Activated CD8-positive, alpha-beta memory T cell treated with anti-CD3 and anti-CD28 coated beads for 4 hours (primary cell): ENCODE measurements at places on chromosomes 16 and 17.

DNA sequence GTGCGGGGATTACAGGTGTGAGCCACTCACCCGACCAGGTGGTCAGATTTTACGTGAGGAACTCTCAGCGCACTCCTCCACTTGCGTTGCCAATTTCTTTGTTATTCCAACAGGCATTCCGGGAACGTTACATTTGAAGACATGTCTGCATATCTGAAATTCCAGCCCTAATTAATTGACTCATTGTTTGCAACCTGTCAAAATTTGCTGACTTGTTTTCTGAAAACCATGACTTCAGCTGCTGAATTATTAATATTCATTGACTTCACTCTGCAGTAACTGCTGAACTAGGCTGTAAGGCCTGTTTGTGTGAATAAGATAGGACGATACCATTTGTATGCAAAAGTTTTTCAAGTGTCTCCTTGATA lies 16.6 kb downstream of the G6PC1 start:
- DNase-seq: no peak

- no peak for DNase-seq
These were observed 2.7 kb downstream of the CDK5R1 start for GRCh38 chr17:32489320-32490100.

DNA sequence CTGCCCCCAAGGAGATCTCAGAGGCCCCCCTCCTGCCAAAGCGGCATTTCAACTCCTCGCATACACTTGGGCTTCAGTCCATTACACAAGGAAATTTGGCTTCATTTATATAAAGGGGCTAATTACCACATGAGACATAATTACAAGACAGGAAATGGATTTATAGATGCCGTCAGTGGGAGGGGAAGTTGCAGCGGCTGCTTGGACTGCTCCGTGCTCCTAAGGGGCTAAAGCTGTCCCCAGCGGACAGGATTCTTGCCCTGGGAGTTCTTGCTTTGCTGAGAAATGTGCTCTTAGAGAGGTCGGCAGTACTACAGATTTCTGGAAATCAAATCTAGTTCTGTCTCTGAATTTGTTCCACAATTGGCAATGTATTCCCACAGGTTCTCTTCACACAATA lies 57.2 kb upstream of the NLK start:
- no peak for DNase-seq

DNA sequence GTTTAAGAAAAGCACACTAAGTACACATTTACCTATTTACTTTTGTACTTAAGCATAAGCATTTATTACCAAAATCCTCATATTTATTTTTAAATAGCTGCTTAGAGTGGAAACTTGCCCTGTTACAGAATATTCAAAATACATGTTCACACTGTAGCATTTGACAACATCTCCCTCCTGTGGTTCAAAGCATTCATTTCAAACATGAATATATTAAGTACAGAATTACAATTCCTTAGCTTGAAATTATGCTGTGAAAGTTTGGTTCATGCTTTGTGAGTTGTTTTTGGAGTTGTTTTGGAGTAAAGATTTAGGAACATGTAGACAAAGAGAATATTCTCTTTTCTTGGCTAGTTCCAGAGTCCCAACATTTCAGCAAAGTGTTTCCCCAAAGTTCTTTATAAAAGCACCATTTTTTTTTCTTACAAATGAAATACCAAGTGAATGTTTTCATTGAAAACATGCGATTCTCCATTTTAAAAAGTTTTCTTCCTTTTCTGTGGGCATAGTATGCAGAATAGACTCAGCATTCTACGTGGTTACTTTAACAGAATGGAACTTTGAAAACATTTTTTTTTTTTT lies 33.2 kb downstream of the TUBD1 start:
- DNase-seq: no peak

- no peak for DNase-seq
These were observed 157.7 kb downstream of the CMIP start for GRCh38 chr16:81602256-81602776.

DNA sequence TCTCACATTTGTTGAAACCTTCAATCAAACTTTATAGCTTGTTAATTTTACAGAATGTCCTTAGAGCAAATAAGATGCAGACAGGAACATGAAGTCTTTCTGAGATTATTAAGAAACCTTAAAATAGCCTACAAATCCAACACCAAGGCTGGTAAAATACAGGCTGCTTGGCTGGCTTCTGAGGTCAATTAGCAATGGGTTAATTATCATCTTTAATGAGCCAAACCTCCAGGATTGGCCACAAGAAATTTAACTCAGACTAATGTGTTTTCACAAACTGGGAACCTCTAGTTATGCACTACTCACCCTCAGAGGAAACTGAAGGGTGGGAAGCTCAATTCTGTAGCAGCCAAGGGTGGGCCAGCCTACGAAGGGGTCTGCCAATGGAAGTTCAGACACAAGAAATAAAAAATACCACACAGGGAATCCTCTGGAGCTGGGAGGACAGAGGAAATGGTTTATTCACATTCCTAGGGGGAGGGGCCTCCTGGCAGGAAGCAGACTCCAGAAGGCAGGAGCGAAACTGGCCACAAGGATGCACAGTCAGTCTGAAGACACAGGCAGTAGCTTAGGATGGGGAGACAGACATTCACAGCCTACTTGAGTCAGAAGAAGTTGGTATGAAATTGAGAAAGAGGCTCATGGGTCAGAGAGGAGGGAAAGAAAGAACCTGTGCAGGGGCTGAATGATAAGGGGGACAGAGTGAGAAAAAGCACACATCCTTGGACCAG lies 36.1 kb downstream of the HIC1 start:
- DNase-seq: no peak

DNA sequence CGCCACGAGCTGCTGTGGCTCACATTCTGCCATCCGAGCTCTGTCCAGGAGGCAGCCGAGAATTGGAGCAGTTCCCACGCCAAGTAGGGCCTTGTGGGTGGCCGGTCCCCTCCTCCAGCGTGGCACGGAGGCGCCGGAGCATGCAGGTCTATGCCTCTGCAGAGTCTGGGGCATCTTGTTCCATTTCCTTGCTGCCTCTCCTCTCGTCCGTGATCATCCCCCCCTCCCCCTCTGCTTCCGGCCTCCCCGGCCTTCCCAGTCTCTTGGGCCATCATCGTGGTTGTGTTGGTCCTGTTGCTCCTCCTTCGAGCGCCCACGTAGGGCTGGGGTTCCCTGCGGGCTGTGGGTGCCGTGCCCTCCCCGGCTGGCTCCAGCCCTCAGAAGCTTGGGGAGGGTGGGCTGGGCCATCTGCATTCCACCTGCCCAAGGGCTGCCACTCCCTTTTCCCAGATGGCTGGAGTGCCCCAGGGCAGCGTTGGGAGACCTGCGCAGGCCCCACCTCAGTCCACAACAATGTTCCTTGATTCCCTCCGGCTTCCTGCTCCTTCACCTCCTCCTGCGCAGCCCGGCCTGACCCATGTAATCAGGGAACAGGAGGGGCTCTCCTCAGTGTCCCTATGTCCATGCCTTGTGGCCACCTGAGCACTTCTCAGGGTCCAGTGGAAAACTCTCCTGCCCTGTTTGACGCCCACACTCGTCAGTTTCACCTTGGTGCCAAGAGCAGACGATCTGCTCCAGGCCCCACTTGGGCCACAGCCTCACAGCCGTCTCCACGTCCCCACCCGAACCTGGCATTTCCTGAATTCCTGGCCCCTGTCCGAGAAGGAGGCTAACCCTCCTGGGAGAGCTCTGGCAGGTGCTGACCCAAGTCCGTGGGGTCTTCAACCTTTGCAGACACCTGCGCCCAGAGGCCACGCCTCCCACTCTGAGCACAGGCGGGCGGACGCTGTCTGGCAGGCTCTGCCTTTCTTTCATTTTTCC lies 37.1 kb downstream of the BAIAP2 start:
- DNase-seq: no peak

DNA sequence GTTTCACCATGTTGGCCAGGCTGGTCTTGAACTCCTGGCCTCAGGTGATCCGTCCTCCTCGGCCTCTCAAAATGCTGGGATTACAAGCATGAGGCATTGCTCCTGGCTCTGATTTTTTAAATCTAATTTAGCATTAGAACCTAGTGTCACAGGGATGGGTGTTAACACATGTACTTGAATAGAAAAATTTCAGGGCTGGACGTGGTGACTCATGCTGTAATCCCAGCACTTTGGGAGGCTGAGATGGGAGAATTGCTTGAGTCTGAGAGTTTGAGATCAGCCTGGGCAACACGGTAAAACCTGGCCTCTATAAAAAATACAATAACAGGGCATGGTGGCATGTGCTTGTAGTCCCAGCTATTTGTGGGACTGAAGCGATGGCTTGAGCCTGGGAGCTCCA lies 6.0 kb upstream of the RNF135 start:
- no peak for DNase-seq

DNA sequence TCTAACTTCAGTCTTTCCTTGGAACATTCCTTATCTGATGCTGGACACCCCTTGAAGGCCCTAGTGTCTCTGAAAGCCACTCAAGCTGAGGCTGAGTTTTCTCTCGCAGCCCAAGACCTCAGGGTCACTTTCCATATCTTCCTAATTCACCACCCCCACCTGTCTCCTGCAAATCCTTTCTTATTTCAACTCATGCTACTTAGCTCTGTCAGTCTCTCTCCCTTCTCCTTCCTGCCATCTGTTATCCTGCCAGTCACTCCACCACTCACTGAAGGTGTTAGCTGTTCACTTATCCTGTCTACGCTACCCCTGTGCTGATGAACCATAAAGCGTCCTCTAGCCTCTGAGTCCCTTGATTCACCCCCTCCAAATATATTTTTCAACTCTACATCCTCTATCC lies 143.9 kb upstream of the SHISA6 start:
- no peak for DNase-seq

- DNase-seq: no peak
These were observed 109.9 kb downstream of the GNAO1 start for GRCh38 chr16:56300891-56301850.

GRCh38 chr17:49577650-49577934 lies 1.9 kb downstream of the NXPH3 start:
- DNase-seq: no peak

GRCh38 chr17:325270-326009 lies 27.2 kb downstream of the RPH3AL start:
- no peak for DNase-seq

DNA sequence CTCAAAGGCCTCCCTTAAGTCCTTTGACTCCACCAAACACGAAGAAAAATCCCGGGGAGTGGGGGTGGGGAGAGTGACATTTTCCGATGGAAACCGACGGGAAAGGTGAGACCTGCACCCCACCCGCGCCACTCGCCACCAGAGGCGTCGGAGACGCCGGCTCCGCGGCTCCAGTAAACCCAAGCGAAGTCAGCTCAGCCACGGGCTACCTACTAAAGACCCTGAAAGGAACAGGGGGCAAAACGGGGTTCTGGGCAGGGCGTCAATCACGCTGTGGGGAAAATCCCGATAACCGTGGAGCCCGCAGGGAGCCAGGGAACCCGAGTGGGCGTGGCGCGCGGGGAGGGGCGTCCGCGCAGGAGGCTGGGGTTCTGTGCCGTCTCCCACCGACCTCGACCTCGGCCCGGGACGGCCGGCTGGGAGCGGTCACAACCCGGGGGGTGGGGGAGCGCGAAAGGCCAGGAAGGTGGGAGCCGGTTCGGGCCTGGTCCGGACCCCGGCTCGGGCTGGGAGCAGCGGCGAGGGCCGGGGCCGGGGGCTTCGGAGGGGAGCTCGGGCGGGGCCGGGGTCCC lies 565 bp downstream of the WDR45B start:
- DNase-seq: peak; percentile 18

- no peak for DNase-seq
These were observed 30.7 kb upstream of the FOXJ1 start for GRCh38 chr17:76171706-76172105.

DNA sequence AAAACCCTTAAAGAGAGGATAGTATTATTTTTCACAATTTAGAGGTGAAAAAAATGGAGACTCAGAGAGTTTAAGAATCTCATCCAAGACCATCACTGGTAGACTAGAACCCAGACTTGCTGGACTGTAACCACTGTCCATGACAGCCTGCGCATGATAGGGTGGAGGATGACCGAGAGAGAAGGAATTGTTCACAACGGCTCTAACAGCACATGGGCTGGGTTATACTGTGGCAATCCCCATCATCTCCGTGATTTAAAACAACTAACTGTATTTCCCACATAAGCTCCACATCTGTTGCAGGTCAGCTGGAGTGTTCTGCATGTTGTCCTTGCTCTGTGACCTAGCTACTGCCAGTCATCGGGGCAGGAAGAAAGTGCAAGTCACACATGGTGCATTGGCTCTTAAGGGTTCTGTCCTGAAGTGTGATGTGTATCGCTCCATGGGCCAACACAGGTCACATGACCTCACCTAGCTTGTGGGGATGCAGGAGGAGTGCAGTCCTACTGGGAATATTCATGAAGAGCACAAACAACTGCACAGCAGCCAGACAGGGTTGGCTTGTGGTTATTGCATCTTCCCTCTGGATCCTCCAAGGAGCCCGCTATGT lies 131.2 kb upstream of the MPHOSPH6 start:
- DNase-seq: no peak

DNA sequence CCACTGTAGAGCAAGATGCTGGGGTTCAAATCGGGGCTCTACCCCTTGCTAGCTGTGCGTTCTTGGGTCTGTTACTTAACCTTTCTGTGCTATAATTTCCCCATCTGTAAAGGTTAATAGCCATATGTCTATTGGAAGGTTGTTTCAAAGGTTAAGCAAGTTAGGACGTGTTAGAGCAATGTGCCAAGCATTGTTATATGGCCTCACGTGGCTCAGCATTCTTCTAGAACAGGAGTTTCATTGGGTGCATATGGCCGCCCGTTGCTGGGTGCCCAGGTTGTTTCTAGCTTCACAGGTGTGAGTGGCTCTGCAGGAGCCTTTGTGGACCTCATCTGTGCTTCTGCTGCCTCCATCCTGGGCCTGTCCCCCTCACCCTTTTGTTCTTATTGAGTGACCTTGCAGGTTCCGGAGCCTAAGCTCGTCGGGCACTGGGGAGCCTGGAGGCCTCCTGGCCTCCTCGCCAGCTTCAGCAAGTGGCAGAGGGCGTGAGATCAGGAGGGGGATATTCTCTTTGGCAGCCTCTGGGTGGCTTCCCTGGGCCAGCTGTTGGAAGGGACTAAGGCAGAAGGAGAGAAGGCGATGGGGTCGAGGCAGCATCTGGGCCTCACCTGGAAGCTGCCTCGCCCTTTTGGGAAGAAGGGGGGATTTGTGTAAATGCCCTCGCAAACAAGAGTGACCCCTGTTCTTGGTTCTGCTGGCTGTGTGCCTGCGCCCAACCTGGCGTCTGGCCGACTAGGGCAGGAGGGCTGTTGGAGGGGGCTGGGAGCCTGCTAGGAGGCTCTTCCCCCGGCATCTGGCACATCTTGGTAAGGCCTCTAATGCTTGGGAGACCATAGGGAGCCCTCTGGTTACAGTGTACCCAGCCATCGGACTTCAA lies 80.2 kb upstream of the CIBAR2 start:
- DNase-seq: no peak

- no peak for DNase-seq
These were observed 8.1 kb upstream of the CBX2 start for GRCh38 chr17:79769570-79770506.

DNA sequence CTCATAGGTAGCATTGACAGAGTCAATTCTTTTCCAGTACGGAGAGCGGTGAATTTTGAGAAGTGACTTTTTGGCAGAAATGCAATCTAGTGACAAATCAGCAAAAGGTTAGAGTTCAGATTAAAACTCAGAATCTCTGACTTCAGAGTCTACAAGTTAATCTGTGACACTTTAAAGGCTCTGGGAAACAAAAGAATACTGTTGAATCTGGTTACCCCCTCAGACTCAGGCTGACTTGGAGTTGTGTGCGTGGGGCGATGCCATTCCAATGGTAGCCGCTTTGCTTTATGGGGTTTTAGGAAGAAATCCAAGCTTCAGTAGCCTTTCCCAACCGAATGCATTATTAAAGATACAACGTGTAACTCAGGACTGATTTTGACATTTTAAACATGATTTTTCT lies 118.2 kb downstream of the CDH13 start:
- DNase-seq: no peak
